Stimulated activated CD4-positive, alpha-beta T cell treated with anti-CD3 and anti-CD28 coated beads, Interleukin-1b, Interleukin-23, amount 100 ng/mL, for 1 hour (primary cell): ENCODE measurements at places on chromosomes 2 and 18.

- DNase-seq: no peak
Measured at GRCh38 chr18:9055185-9055584, 47.3 kb upstream of the NDUFV2 start.

DNA sequence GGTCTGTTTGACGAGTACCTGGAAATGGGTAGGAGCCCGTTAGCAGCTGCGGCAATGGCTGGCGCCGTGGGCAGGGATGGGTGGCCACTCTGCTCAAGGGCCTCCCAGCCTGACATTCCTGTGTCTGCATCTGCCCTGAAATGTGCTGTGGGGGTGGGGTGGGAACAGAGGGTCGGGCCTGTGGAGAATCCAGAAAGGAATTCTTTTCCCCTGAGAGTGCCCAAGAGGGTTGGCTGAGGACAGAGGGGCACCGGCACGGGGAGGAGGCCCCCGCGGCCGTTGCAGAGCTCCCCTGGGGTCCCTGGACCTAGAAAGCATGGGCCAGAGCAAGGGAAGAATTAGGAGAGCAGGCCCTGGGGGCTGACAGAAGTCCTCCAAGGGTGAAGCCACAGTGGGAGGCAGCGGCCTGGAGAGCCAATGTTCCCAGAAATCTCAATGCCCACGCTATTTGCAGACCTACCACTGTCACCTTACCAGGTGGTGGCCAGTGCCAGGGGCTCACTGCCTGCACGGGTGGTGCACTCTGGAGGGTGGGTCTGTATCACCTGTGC lies 27.8 kb downstream of the ANO7 start:
- no peak for DNase-seq

- no peak for DNase-seq
Measured at GRCh38 chr2:197304556-197305011, 6.0 kb downstream of the ANKRD44 start.

GRCh38 chr18:11818486-11819203 lies 32.6 kb upstream of the CHMP1B start:
- DNase-seq: no peak

DNA sequence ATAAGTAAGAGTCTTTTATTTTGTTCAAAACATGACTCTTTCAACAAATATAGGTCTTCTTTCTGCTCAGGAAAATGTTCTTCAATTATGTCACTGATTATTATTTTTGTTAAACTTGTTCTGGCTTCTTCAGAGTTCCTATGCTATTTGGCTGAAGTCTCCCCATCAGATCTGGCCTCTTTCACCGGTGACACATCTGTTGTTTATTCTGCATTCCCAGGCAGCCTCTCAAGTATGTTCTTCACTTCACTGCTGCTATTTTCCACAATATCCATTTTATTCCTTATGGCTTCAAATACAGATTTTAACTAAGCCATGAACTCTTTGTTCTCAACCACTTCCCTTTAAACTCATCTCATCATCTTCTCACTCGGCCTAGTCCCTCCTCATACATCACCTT lies 45.7 kb downstream of the HDAC4 start:
- no peak for DNase-seq

GRCh38 chr2:176553685-176554100 lies 284.5 kb downstream of the MTX2 start:
- no peak for DNase-seq

GRCh38 chr2:14673351-14673875 lies 40.9 kb downstream of the LRATD1 start:
- no peak for DNase-seq

DNA sequence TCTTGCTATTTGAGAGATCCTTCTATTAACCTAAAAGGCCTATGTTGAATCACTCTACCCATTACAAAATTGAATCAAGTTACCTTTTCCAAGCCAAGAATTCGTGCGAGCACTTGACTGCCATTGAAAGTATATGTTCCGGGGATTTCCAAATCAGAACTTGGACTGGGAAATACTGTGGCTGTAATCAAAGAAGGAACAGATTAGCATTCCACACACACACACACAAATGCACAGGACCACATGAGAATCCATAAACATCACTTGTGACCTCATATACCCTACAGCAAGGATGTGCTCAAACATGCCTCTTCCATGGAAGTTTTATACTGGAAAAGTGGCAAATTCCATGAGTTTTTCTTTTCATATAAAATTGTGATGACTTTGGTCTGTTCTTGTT lies 86.0 kb downstream of the ABCA12 start:
- DNase-seq: no peak

DNA sequence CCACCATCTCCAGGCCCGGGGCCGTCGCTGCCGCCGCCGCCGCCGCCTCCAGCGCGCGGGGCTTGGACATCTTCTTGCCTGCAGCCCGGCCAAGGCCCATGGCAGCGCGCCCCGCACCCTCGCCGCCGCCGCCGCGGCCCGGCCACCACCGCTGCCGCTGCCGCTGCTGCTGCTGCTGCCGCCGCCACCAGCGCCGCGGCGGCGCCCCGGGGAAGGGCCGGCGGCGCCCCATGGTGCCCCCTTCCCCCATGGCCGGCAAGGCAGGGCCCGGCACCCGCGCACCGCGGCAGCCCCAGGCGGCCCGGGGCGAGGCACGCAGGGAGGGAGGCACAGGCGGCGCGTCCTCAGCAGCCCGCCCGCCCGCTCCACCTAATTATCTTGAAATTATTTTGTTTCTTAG lies 3057.4 kb downstream of the RPIA start:
- DNase-seq: no peak

- no peak for DNase-seq
Measured at GRCh38 chr2:36670881-36671595, 25.5 kb upstream of the VIT start.

DNA sequence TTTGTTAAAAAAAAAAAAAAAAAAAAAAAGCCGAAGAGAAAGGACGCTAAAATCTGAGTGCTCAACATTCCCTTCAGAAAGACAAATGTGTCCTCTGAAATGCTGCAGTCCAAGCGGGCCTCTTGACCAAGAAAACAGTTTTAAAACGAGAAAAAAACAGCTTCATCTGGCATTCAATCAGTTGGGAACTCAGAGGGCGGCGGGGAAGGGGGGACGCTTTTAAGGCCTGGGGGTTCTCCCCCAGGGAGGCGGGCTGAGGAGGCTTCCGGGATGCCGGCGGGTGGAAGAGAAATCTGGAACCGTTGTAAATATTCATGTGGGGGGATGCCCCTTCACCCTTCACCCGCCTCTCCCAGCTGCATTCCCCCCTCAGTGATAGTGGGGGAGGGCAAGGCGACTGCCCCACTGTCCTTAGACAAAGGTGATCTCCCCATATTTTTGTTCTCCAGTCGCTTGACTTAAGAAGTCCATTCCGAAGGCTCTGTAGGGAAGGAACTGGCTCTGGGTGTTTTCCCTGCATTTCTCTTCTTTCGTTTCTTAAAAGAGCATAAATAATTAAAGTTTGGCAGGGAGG lies 3.3 kb upstream of the HOXD11 start:
- no peak for DNase-seq

GRCh38 chr2:241888641-241889040 lies 19.1 kb downstream of the RTP5 start:
- no peak for DNase-seq

DNA sequence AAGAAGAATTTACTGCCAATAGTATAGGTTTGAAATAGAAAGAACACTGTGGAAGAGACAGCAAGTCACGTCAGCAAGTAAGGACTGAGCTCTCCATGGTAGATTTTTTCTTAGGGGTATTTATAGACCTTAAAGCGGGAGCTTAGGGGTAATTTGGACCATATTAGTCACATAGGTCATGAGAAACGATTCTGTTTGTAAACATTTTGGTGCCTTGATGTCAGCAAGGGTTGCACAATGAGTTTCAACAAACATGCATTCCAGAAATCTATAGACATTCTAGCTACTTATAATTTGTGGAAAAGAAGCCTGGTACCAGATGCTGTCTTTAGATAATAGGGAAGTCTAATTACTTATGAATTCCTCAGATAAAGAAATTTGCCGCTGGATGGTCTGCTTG lies 624.7 kb downstream of the TDRD15 start:
- no peak for DNase-seq

- no peak for DNase-seq
Measured at GRCh38 chr2:24920809-24921441, 888 bp upstream of the ADCY3 start.

GRCh38 chr2:219220652-219221402 lies 2.1 kb upstream of the ABCB6 start:
- DNase-seq: no peak

DNA sequence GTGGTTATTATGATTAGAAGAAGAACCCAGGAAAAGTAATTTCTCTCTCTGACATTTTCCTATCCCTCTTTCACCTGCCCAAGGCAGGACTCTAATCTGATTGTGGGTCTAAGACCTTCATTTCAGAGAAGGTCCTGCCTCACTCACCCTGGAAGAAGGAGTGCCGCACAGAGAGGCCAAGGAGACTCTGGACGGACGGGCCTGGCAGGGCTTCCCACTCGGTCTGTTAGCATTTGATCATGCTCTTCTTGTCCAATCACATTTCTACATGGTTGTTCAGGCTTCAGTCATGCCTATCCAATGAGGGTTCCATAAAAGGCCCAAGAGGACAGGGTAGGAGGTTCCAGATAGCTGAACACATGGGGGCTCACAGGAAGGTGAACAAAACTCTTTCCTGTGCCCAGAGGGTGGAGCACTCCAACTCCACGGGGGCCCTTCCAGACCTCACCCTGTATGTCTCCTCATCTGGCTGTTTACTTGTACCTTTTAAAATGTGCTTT lies 27.0 kb downstream of the ZNF892 start:
- no peak for DNase-seq

- DNase-seq: no peak
Measured at GRCh38 chr18:49376046-49376445, 84.4 kb downstream of the DYM start.

- DNase-seq: no peak
Measured at GRCh38 chr2:230885463-230886130, 20.9 kb downstream of the ITM2C start.

DNA sequence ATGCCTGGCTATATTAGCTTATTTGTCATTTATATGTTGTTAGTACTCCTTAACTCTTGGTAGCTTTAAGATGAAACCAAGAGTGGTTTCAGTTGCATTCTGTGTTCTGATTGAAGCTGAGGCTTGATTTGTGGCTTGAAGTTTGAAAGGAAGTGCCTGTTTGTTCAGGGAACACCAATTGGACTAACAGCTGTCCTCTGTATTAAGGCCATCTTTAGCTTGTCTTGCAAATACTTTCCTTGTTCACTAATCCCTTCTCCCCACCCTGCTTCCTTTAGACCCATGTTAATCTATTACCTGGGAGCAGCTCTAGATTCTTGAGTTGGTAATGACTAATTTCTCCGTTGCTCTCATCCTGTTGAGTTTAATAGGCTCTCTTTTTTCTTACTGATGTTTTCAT lies 13.4 kb downstream of the ITGA6 start:
- DNase-seq: no peak

DNA sequence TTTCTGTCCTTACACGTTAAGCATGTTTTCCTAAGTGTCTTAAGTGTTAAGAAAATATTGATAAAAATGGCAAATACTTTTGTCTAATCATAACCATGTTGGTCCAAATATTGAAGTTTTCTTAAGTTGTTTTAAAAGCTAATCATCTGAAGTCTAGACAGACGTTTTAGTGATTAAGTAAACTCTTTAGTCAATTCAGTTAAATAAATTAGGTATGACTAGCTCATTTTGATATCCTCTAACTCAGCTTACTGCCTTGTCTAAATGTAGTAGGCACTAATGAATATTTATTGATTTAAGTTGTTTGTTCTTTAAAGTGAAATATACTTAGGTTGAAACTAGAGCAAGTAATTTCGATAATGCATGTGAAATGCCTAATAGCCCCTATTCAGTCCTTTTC lies 471.8 kb upstream of the CHST9 start:
- no peak for DNase-seq

DNA sequence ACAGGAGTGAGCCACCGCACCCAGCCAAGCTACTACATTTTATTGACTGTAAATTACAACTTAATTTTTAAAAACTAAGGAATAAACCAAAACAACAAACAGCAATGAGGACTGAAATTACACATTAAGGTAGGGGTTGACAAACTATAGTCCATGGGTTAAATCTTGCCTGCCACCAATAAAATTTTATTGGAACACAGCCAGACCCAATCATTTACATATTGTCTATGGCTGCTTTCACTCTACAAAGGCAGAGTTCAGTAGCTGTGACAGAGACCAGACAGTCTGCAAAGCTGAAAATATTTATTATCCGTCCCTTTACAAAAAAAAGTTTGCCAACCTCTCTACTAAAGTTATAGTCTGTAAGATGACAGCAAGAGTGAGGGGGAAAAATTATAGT lies 24.3 kb upstream of the UGP2 start:
- DNase-seq: no peak

GRCh38 chr18:56353663-56354260 lies 284.6 kb downstream of the TXNL1 start:
- no peak for DNase-seq

DNA sequence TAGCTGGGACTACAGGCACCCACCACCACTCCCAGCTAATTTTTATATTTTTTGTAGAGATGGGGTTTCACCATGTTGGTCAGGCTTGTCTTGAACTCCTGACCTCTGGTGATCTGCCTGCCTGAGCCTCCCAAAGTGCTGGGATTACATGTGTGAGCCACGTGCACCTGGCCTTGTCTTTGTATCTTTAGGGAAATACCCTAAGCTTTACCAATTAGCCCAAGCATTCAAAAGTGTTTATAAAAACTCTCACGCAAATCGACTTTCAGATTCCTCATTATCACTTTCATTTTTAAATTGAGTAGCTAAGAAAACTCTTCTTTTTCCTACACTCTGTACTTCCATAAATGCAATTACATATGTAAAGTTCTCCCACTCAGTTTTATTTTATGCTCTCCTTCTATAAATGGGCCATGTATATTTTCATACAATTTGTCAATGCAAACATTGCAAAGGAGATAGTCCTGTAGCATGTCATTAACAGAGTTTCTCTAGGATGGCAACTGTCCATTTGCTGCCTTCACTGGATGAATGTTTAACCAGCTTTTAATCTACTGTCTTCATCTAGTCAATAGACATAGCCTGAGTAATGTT lies 326.2 kb upstream of the LRATD1 start:
- DNase-seq: no peak

DNA sequence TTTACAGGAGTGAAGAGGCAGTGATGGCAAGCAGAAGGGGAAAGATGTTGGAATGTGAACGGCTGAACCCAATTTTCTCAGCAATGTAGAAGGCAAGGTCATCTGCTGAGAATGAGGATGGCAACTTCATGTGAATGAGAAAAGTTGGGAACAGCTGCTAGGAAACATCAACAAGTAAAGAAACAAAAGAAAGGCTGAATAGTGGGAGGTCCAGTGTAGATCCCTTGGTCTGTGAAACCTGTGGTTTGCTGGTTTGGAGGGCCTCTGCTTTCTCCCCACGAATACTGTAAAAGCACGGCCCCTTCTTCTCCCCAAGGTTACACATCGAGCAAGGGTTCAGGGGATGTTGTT lies 27.4 kb downstream of the MARCHF4 start:
- no peak for DNase-seq

- DNase-seq: no peak
Measured at GRCh38 chr2:172457536-172457935, 30.1 kb downstream of the ITGA6 start.
